ENCODE measurements at places on chromosomes 16 and 17.

DNA sequence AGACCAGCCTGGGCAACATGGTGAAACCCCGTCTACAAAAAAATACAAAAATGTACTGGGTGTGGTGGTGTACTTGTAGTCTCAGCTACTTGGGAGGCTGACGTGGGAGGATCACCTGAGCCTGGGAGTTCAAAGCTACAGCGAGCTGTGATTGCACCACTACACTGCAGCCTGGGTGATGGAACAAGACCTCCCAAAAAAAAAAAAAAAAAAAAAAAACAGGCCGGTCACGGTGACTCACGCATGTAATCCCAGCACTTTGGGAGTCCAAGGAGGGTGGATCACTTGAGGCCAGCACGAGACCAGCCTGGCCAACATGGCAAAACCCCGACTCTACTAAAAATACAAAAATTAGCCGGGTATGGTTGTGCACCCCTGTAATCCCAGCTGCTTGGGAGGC lies 12.7 kb upstream of the APPBP2 start:
- DNase-seq = no peak

DNA sequence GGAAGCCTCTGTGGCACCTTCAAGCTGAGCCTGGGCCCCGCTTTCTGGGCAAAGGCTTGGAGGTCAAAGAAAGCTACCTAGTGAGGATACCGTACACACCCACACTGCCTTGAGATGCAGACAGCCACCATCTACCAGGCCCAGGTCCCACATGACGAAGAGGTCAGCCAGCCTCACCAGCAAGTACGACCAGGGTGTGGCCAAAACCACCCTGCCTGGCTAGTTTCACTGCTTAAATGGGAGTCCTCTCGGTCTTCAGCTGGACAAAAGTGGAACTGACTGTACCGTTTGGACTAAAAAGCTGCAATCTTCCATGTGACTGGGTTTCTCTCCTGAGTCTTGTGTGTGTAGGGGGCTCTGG lies 21.6 kb downstream of the VASN start:
- no peak for DNase-seq

DNA sequence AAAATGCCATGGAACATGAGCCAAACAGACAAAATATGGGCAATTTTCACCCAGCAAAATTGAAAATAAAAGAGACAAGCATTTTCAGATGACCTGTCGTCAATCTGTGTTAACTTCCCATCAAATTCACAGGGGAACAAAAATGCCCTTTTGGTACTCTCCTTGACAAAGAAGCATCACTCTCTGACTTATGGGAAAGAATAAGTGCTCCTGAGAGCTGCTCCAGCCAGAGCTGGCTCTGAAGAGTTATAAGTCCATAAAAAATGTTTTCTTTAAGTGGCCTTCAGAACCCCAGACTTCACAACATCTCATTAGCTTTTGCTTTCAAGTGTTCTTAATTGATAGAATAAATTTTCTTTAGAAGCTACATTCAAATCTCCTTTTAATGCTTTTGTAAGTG lies 721.4 kb upstream of the GOT2 start:
- DNase-seq = no peak

- DNase-seq = no peak
Observed at GRCh38 chr17:17798010-17798556, 38.7 kb downstream of the SREBF1 start.

- DNase-seq = peak; percentile 47
Observed at GRCh38 chr16:50381679-50382440, 13.1 kb upstream of the BRD7 start.

GRCh38 chr16:85123891-85124635 lies 11.8 kb upstream of the CIBAR2 start:
- peak; percentile 36 for DNase-seq

DNA sequence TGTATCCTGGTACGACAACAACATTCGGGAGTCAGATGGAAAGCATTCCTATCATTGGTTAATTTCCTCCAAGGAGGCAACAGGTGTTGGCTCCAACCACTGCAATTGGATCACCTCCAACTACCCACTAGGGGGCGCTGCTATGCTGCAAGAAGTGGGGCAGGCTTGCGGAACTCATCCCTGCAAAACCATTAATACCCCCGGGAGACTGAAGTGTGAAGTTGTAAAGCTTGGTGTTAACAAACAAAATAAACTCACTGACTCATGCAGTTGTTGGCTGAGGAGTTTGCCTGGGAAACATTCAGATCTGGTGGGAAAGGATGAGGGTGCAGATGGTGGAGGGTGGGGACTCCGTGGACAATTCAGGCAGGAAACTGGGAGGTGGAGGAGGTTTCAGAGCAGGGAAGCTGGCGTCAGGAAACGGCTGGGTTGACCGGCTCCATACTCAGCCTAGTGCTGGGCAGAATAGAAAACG lies 84.9 kb downstream of the HS3ST2 start:
- DNase-seq = peak; percentile 69

GRCh38 chr17:57130708-57131461 lies 45.8 kb downstream of the AKAP1 start:
- DNase-seq = peak; percentile 85

- no peak for DNase-seq
Observed at GRCh38 chr16:2663553-2664546, 18.5 kb upstream of the KCTD5 start.

- no peak for DNase-seq
Observed at GRCh38 chr17:79995696-79996095, 40.0 kb downstream of the TBC1D16 start.

DNA sequence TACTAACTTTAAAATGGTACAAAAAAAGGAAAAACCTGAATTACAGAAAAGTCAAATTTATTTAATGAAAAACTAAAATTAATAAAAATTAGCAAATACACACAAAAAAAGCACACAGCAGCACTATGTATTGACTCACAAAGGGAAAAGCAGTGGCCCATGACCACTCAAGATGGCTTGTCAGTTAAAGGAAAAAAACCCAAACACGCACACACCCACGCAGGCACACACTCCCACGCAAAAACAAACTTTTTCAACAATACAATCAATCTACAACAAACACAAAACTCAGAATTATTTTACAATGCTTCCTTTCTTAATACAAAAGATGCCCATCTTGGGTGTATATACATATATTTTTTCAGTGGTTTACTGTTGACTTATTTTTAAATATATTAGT lies 24.2 kb downstream of the SIAH1 start:
- DNase-seq = no peak

DNA sequence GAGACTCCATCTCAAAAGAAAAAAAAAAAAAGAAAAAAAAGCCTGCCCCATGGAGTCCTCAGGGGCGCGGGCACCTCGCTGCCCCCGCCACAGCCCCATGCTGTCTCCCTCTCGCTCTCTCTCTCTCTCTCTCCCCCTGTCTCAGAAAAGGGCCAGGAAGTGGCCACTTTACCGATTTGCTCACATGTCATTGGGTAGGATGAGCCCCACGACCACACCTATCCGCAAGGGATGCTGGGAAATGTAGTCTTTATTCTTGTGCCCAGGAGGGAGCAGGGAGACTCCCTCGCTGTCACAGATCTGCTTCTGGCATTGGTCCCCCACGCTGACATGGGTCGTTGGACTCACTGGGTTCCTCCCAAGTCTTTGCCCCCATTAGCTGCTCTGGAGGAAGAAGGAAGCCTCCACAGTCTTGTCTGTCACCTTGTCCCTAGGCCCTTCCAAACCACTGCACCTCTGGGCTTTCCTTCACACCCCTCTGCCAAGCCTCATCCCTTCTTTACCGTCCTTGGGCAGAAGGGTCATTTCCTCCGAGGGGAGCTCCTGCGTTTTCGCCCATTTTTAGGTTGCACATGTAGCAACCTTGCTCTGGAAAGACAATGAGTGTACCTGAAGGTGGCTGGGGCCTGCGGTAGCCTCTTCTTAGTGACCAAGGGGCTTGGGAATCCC lies 6.9 kb upstream of the GJD3 start:
- DNase-seq = no peak

GRCh38 chr17:80980397-80981061 lies 11.1 kb upstream of the CHMP6 start:
- no peak for DNase-seq

- no peak for DNase-seq
Observed at GRCh38 chr16:14181371-14182050, 110.4 kb downstream of the MRTFB start.

- DNase-seq = peak; percentile 67
Observed at GRCh38 chr17:75526555-75527270, 1.2 kb downstream of the LLGL2 start.

DNA sequence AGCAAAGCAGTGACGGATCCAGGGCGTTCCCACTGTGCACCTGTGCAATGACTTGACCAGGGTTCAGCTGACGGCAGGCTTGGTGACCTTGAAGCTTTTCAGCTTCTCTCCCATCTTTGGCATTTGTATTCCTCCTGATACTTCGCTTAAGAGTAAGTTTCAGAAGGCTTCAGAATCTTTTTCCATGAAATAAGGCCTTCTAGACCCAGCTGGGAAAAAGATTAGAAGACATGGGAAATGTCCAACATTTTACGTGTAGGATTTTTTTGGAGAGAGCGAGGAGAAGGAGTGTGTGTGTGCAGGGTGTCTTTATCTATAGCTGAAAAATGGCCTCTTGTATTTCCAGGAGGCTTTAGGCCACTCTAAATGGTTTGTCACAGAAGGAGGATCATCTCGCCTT lies 104.1 kb downstream of the BANP start:
- DNase-seq = no peak

- no peak for DNase-seq
Observed at GRCh38 chr17:57110579-57111325, 25.7 kb downstream of the AKAP1 start.

DNA sequence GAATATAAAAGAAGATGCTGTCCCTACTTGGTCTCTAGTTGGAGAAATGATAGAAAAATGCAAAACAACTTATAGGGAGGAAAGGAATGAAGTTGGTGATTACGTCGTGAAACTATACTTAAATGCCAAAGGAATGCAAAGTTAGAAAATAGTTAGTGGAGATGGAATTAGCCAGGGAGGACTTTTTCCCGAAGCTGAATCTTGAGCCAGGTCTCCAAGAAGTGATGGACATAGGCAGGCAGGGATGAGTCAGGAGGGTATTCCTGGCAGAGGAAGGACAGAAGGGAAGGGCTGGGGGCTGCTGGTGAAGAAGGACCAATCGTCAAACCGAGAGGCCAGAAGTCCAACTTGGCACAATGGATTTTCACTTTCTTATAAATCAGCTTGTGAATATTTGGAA lies 1.8 kb downstream of the SNTB2 start:
- no peak for DNase-seq

DNA sequence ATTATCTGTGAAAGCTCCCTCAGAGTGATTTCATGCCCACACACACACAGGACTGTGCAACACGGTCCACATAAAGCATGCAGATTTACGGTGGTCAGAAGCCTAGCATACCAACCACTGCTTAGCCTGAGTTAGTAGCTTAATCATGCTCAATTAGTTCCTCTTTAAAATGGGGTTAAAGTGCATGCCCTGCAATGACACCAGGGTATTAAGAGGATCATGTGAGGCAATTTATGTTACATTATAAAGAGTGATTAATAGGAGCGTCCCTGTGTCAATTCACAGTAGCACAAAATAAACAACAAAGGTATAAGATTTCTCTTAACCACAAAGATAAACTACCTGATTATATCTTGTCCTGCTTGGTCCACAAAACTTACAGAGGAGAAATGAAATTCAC lies 39.8 kb downstream of the C17orf67 start:
- DNase-seq = no peak

GRCh38 chr16:82580298-82580890 lies 46.4 kb upstream of the CDH13 start:
- no peak for DNase-seq

DNA sequence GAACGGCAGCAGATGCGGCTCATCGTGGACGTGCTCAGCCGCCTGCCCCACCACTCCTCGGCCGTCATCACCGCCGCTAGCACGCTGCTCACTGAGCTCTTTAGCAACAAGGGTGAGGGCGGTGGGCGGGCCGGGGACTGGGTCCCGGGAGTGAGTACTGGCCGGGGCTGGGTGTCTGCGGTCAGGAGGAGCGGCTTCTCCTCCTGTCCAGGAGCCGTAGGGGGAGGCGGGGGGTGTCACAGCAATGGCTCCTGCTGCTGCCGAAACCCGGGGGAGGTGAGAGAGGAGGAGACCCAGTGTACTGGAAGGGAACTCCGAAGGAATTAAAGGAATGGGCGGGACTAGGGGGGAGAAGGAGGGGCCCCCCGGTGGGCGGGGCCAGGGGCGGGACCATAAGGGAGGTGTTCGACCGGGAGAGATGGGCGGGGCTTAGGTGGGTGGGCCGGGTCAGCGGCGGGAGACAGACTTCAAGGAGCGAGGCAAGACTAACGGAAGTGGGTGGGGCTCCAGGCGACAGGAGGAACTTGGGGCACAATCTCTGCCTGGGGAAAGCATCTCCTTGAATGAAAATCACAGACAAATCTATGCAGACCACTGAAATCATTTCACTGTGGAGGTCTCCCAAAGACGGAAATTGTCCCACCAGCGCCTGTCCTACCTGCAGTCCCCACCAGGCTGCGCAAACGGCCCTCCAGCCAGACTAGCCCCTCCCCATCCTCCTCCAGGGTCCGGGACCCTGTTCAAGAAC lies 2.4 kb downstream of the NAGS start:
- DNase-seq = peak; percentile 95

GRCh38 chr16:3017794-3018506 lies at the start of gene CLDN6:
Gene CLDN6 (minus strand): TSS chr16:3018183. CDS start chr16:3016021, 2,162 bp downstream.
- DNase-seq = peak; percentile 40

DNA sequence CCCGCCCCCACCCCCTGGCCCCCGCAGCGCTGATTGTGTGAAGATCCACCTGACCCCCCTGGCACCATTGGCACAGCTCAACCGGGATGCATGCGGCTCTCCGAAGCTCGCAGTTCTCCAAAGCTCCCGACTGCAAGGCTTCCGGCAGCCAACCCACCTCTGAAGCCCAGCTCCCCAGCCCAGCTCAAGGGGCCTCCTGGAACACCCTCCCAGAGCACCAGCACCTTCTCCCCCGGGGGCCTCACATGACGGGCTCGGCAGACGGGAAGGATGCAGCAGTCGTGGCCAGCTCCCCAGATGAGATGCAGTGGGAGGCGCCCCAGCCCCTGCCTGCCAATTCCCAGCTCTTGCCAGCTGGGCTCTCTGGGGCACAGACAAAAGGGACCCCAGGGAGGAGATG lies 215.3 kb downstream of the ZNF423 start:
- no peak for DNase-seq

DNA sequence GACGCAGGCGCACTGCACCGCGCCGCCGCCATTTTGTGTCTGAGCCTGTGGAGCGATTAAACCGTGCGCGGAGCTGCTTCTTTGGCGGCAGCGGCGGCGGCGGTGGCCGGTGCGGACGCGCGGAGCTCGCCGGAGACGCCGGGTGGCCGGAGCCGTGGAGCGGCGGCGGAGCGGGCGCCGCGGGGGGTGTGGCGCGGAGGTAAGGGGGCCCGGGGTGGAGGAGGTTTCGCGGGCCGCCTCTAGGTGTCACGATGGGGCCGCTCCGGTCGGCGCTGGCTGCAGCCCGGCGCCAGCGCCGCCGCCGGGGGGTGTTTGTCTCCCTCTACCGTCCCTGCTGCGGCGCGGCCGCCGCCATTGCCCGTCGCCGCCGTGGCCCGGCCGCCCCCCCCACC lies at the start of gene CTCF:
TSS of gene CTCF (plus strand) at position 1 of the 392 bp plus-strand sequence. CDS start 48,307 bp downstream, outside the sequence.
- peak; percentile 87 for DNase-seq

GRCh38 chr17:63694229-63694949 lies 5.5 kb downstream of the LIMD2 start:
- DNase-seq = no peak

- DNase-seq = no peak
Observed at GRCh38 chr16:48608871-48609651, 919 bp downstream of the N4BP1 start.

- DNase-seq = no peak
Observed at GRCh38 chr17:6548578-6549330, 7.6 kb downstream of the PITPNM3 start.
